ENCODE measurements at places on chromosomes 11 and 22.

GRCh38 chr22:43852573-43853327, 9.6 kb downstream of the SULT4A1 start:
- no peak for DNase-seq

DNA sequence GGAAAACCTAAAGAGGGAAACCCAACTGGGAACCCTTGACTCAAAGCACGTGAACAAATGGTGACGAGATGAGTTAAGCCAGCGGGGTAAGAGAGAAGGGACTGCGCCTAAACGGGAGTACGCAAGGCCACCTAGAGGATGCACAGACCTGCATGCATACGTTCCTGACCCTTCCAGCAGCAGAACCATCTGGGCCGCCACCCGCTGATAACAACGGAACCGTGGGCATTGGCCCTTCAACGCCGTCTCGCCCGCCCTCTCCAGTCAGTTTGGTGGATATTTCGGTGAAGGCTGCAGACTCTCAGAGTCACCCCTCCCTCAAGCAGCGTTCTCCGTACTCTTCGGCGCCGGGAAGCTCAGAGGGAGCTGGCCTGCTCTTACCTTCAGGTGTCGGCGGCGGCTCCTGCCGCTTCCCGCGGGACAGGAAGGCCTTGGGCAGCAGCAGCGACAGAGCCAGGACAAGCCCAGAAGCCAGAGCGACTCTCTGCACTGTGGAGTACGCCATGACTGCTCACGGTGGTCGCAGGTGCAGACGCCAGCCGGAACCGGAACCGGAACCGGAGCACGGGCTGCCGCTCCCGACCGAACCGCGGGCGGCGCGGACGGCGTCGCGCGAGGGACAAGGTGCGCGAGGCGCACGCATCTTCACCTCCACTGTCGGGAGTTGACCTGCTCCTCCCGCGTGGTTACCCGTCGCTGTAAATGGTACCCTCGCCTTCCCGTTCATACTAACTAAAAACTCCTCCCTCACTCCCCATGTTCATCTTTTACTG, at the start of gene RIC3:
Gene RIC3 (minus strand): TSS at position 541 of the 773 bp plus-strand sequence. CDS start 36 bp downstream, at position 505.
- no peak for DNase-seq

GRCh38 chr11:61572913-61573312, 8.0 kb downstream of the SYT7 start:
- no peak for DNase-seq

- DNase-seq: peak; percentile 57
These were observed 27.1 kb downstream of the CYTH4 start for GRCh38 chr22:37309211-37310074.

- no peak for DNase-seq
These were observed 946.3 kb downstream of the JRKL start for GRCh38 chr11:97336064-97336463.

DNA sequence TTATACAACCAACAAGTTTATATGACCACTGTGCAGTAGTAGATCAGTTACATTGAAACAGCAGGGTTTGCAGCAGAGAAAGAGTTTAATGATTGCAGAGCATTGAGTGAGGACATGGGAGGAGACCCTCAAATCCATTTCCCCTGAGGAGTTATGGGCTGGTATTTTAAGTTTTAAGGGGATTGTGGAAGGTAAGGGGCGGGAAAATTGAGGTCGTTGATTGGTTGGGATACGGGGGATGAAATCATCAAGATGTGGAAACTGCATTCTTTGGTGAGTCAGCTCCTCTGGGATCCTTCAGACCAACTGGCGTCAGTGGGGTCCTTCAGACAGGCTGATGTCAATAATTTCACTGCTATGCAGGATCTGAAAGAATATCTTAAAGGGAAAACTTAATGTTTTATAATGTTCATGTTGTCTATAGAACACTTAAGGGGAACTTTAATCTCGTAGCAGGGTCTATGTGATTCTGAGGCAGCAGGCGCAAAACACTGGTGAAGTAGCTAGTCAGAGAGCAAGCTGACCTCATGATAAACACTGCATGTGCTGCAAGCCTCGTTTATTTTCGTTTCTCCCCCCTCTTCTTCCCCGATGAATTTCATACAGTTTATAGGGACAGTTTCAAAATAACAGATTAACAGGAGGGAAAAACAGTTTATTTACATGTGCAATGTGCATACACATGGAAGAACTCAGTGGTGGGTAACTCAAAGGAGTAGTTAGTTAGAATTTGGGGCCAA, 17.4 kb upstream of the BACE1-AS start:
- DNase-seq: no peak
